ENCODE measurements at places on chromosomes 6 and 20. TPM values are rescaled to one million over a fixed set of nuclear protein-coding genes. Genes with fewer than 3 reads are reported as not detected.

DNA sequence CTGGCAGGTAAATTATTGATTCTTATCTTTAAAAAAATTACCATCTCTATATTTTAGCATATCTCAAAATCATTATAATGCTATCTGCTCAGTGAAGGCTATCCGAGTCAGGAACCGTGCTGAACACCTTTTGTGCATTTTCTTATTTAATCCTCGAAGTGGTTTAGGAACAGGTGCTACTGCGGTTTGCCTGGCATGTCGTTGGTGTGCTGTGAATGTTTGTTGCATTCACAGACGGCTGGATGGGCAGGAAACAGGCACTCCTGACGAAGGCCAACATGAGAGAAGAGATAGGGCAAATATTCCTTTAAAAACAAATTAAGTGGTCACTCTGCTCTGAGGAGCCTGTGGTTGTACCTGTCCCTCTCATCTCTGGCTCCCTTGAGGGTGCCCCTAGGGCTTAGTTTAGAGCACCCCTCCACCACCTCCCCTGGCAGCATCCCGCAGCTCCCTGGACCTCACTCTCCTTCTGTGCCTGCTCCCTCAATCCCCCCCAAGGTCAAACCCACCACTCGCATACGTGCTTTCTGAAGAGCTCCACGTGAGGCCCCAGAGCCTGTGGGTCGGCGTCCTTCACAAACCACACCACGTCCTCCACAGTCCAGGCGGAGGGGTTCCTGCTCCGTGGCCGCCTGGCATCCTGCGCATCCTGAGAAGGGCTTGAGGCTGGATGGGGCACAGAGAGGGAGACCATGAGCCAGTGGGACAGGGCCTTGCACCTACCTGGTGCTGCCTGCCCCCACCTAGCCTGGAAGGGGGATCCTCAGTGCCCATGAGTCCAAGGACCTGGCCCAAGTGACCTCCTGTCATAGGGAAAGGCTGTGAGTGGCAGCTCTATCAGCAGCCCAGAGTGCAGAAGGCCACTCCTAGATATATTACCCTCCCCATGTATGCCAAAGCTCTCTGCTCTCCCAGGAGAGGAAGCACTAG lies 116.5 kb downstream of the SCML4 start:
- no peaks in the 10 kb centered on the region for H3K4me1 ChIP-seq
- H3K4me3 ChIP-seq = no peak overlapping the region
- DNase-seq = no peak
- no peaks in the 10 kb centered on the region for H3K27me3 ChIP-seq
- H3K27ac ChIP-seq = no peak overlapping the region

GRCh38 chr20:4710106-4710475 lies 11.6 kb upstream of the PRND start:
- H3K27me3 ChIP-seq = no peaks in the 10 kb centered on the region
- no peaks in the 10 kb centered on the region for H3K4me1 ChIP-seq
- H3K27ac ChIP-seq = no peak overlapping the region
- no peak overlapping the region for H3K4me3 ChIP-seq

- no peaks in the 10 kb centered on the region for H3K4me1 ChIP-seq
- H3K27ac ChIP-seq = no peak overlapping the region
- no peak for DNase-seq
- H3K27me3 ChIP-seq = no peaks in the 10 kb centered on the region
- no peak overlapping the region for H3K4me3 ChIP-seq
Observed at GRCh38 chr6:42010185-42010891, 40.0 kb upstream of the TAF8 start.

DNA sequence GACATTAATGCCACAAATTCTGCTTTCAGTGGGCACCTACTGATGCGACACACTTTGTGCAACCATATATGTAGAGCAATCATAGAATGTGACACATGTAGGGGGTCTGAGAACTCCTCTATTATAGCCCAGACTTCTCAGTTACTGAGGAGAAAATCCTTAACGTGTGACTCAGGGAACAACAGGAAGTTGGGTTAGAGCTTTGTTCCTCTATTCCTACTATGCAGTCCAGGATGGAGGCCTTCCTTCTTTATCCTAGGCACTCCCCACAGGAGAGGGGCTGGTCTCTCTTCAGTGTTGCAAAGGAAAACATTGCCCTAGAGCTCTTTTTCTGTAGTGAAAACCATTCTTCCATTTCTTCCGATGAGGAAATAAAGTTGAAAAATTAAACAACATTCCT lies 39.6 kb upstream of the RCAN2 start:
- H3K27me3 ChIP-seq = no peaks in the 10 kb centered on the region
- no peak overlapping the region for H3K4me3 ChIP-seq
- no peak for DNase-seq
- H3K4me1 ChIP-seq = no peaks in the 10 kb centered on the region

The IMPG1 gene
- total RNA-seq = not detected

- H3K4me1 ChIP-seq = no peaks in the 10 kb centered on the region
- DNase-seq = no peak
- H3K4me3 ChIP-seq = no peak overlapping the region
- no peaks in the 10 kb centered on the region for H3K27me3 ChIP-seq
- peaks cover 55% of the 10 kb centered on the region for H3K36me3 ChIP-seq
Observed at GRCh38 chr6:43011207-43011606, 2.5 kb downstream of the MEA1 start.

The MCCD1 gene
- total RNA-seq = not detected

- no peak overlapping the region for H3K4me3 ChIP-seq
- no peaks in the 10 kb centered on the region for H3K27me3 ChIP-seq
- H3K36me3 ChIP-seq = peaks cover 80% of the 10 kb centered on the region
Observed at GRCh38 chr20:34530342-34530741, 14.1 kb downstream of the DYNLRB1 start.

The CCN2 gene
- total RNA-seq = 356 TPM

The SLPI gene
- total RNA-seq = 57.3 TPM

- no peak overlapping the region for H3K4me3 ChIP-seq
- no peaks in the 10 kb centered on the region for H3K27me3 ChIP-seq
- H3K27ac ChIP-seq = no peak overlapping the region
- peaks cover 9% of the 10 kb centered on the region for H3K36me3 ChIP-seq
Observed at GRCh38 chr6:166411271-166411670, 28.5 kb upstream of the MPC1 start.

GRCh38 chr6:120965814-120966213 lies 368.5 kb downstream of the TBC1D32 start:
- no peak overlapping the region for H3K4me3 ChIP-seq
- no peak for DNase-seq
- H3K27me3 ChIP-seq = no peaks in the 10 kb centered on the region
- H3K27ac ChIP-seq = no peak overlapping the region

GRCh38 chr6:91075244-91075976 lies 488.5 kb upstream of the MAP3K7 start:
- H3K36me3 ChIP-seq = no peaks in the 10 kb centered on the region
- H3K4me1 ChIP-seq = no peaks in the 10 kb centered on the region
- DNase-seq = no peak
- H3K27ac ChIP-seq = no peak overlapping the region
- no peak overlapping the region for H3K4me3 ChIP-seq
- no peaks in the 10 kb centered on the region for H3K27me3 ChIP-seq

The QRSL1 gene
- total RNA-seq = 7.0 TPM

DNA sequence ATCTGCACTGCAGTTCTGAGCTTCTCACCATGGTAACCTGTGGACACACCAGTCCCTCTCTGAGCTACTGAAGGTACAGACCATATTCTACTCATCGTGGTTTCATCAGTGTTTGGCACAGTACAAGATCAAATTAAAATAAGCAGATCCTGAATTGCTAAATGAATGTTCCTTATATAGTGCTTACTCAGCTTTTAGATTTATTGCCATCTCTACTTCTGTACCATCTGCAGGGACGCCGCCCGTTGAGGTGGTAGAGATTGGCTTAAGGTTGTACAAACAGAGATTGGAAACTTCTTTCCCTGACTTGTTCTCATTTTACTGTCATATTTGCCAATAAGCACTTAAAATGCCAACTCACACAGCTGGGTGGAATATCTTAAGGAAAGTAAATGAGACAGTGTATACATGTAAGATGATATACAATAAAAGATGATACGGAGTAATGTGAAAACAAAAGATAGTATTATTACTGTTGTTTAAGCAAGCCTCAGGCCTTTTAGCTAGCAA lies 223.4 kb upstream of the FOXQ1 start:
- H3K4me1 ChIP-seq = no peaks in the 10 kb centered on the region
- no peak overlapping the region for H3K4me3 ChIP-seq
- no peaks in the 10 kb centered on the region for H3K36me3 ChIP-seq
- DNase-seq = no peak

DNA sequence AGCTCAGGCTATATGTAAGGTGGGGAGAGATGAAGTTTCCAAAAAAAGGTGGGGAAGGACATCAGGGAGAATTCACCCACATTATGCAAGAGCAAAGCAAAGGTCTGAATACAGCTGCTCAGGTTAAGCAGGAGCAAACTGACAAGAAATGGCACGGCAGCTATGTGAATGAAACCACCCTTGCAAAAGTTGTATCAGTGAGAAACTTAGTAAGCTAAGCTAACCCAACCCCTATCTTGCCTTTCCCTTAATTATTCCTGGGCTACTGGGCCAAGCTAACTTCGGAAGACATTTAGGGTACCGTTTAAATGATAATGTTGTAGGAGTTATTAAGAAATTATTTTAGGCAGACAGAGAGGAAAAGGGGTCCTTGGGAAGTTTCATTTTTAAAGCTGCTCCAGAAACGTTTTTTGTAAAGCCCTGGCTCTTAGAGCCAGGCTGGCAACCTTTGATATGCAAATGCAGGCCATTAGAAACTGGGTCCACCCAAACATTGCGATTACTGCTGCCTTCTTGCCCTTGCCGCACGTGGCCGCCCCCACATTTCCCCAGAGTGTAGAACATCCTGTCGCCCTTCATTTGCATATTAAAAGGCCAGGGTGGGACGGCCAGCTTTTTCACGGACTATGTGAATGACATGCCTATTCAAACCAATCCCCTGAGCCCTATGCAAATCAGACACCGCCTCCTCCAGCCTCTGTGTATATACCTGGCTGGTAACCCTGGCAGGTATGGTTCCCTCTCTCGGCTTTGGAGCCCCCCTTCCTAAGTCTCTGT lies 60.5 kb upstream of the SAMD5 start:
- no peaks in the 10 kb centered on the region for H3K4me1 ChIP-seq
- no peaks in the 10 kb centered on the region for H3K36me3 ChIP-seq
- DNase-seq = no peak
- H3K4me3 ChIP-seq = no peak overlapping the region
- H3K27ac ChIP-seq = no peak overlapping the region

DNA sequence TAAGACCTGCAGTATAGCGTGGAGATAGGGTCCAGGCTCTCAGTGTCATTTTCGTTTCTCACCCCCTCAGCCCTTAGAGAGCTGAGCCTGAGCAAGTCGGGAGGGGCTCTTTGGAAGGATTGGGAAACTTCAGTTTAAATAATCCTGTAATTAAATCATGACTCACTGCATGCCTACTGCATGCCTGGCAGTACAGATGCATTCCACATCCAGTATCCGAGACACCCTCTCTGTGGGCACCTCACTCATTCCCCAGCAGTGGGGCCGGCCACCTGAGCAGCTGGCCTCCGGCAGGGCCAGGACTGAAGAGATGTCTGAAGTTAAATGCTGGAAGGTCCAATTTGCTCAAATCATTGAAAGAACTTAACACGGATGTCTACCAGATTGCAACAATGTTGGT lies 316.6 kb downstream of the THBS2 start:
- H3K4me1 ChIP-seq = no peaks in the 10 kb centered on the region
- no peak overlapping the region for H3K4me3 ChIP-seq
- H3K27ac ChIP-seq = no peak overlapping the region
- H3K36me3 ChIP-seq = no peaks in the 10 kb centered on the region
- no peak for DNase-seq

- H3K4me1 ChIP-seq = no peaks in the 10 kb centered on the region
- no peak for DNase-seq
- H3K27ac ChIP-seq = no peak overlapping the region
- H3K4me3 ChIP-seq = no peak overlapping the region
Observed at GRCh38 chr6:86529635-86530034, 407.7 kb upstream of the HTR1E start.

DNA sequence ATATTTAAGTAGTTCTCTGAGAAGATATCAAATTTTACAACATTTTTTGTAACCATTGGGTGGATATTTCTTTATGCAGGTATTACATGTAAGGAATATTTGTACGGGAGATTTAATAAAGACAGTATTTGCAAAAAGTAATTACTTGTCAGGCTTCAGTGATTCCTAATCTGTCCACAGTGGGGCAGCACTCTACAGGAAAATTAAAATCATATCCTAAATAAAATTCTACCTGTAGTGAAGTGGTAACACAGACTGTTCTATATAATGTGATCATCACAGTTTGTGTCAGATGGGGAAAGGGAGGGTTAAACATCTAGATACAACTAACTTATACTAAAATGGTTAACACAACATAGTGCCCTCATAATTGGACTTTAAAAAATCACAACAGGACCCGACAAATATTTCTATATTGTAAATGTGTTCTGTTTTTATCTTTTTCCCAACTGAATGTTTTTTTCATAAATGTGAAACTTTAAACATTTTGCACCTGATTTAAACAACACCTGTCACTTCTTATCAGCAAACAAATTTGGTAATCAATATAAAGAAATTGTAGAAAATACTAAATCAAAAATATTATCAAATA lies 145.6 kb upstream of the MANEA start:
- H3K27me3 ChIP-seq = no peaks in the 10 kb centered on the region
- H3K4me1 ChIP-seq = no peaks in the 10 kb centered on the region
- no peak overlapping the region for H3K27ac ChIP-seq
- no peak overlapping the region for H3K4me3 ChIP-seq
- no peak for DNase-seq

DNA sequence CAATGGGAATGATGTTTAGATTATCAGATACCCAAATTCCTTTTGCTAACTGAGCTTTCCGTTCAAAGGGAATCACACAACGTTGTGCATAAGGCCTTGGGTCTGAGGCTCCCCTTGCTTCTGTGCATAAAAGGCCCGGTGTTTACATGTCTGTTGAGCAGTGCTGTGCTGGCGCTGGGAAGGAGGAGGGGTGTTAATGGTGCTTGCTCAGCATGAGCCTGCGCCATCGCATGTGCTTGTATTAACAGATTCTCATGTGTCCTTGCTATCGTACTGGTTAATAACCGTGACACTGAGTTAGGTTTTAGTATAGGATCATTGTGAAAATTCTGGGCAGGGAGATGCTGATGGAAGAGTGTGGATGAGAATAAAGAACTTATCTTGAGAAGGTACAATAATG lies 62.3 kb upstream of the TRAF3IP2 start:
- H3K27ac ChIP-seq = peak overlapping the region; percentile 67
- peaks cover 45% of the 10 kb centered on the region for H3K4me1 ChIP-seq
- no peaks in the 10 kb centered on the region for H3K27me3 ChIP-seq
- H3K4me3 ChIP-seq = no peak overlapping the region
- peaks cover 9% of the 10 kb centered on the region for H3K36me3 ChIP-seq

DNA sequence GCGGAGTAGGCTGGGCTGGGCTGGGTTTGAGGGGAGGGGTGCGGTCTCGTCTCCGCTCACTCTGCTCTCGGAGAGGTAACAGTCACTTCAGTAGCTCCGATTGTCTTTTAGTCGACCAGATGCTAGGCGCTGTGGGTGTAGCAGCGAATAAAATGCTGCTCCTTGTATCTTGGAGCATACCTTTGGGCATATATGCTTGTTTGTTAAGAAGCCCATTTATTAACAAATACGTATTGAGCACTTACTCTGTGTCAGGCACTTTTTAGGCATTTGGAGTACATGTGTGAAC lies 545 bp downstream of the ACTR5 start:
- H3K36me3 ChIP-seq = peaks cover 6% of the 10 kb centered on the region
- DNase-seq = no peak
- peak overlapping the region; percentile 86 for H3K27ac ChIP-seq
- peak overlapping the region; percentile 77 for H3K4me3 ChIP-seq

GRCh38 chr20:46545077-46545826 lies 5.2 kb downstream of the OCSTAMP start:
- H3K4me1 ChIP-seq = no peaks in the 10 kb centered on the region
- no peak overlapping the region for H3K27ac ChIP-seq
- H3K4me3 ChIP-seq = no peak overlapping the region
- no peaks in the 10 kb centered on the region for H3K27me3 ChIP-seq

The ALDH8A1 gene
- total RNA-seq = 0.35 TPM

The BFSP1 gene
- 1.3 TPM for total RNA-seq

Data from right atrium auricular region (tissue), 2 donors.